Activated CD8-positive, alpha-beta memory T cell treated with anti-CD3 and anti-CD28 coated beads for 4 hours (primary cell): ENCODE measurements at places on chromosomes 7 and 10.

DNA sequence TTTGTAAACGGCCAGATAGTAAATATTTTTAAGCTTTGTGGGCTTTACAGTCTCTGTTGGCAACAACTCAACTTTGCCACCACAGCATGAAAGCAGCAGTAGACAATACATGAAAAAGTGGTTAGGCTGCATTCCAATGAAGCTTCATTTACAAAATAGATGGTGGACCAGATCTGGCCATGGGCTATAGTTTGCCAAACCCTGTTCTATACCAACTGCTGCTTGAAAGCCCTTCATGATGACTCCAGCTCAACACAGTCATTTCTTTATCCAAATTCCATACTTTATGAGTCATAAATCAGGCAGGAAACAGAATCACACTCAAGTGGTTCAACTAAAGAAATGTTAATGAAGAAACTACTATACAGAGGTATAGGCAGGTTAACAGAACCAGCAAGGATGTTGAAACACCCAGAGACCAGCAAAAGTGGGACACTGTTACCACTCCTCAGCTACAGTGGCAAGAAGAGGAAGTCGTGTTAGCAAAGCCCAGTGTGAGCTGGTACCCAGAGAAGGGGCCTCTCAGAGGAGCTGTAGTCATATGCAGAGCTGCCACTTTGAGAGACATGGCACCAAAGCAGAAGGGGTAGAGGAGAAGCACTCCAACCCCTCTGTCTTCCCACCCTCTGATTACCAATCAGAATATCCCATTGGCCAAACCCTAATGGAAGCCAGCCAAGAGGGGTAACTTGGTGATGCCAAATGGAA lies 72.5 kb downstream of the PRLHR start:
- no peak for DNase-seq

GRCh38 chr7:111516612-111517011 lies 45.7 kb downstream of the IMMP2L start:
- no peak for DNase-seq

DNA sequence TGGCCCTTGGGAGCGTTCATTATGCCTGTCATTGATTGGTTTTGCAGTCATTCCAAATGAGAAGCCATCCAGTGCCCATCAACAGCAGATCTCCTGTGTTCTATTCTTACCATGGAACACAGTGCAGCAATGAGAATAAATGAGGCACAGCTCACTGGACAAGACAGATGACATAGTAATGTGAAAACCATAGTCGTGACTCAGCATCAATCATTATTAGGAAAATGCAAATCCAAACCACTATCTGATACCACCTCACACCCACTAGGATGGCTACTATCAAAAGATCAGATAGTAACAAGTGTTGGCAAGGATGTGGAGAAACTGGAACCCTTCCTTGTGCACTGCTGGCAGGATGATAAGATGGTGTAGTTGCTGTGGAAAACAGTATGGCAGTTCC lies 144.7 kb downstream of the ARHGAP22 start:
- no peak for DNase-seq

DNA sequence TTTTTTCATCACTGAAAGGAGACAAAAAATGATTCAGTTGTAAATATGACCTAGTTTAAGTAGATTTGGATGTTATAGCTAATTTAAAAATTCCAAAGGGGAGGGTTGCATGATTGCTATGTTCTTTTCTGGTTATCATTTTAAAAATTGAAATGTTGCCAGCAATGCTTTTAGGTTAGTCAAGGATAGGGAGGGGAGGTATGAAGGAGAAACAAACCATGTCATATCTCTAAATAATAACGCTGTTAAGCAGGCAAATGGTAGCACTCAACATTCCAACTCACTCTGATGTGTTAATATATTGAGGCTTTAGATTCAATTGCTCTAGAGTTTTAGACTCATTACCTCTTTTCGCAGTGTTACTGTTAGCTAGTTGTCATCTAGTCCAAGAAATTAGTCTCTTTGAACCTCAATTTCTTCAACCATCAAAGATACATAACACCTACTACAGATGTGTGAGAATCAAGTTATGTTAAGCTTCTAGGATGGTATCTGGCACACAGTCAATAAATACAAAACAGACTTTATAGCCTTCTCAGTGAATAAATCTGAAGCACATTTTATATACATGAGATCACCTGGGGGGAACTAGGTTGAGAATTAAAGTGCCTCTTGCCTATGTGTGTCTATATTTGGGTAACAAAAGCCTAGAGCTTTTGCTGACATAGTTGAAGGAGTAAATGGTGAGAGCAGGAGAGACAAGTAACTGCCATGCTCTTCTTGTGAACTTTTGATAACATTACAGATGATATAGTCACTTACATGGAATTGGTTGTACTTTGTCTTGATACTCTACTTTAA lies 124.9 kb downstream of the CSTF2T start:
- DNase-seq: no peak

- no peak for DNase-seq
These were observed at the start of gene HKDC1 for GRCh38 chr10:69220041-69220451. TSS of gene HKDC1 (plus strand) at chr10:69220332. CDS start at chr10:69220436, 104 bp downstream.

GRCh38 chr10:94183666-94184264 lies 179.0 kb downstream of the NOC3L start:
- no peak for DNase-seq

- no peak for DNase-seq
These were observed 80.7 kb upstream of the WDR11 start for GRCh38 chr10:120770496-120770895.

DNA sequence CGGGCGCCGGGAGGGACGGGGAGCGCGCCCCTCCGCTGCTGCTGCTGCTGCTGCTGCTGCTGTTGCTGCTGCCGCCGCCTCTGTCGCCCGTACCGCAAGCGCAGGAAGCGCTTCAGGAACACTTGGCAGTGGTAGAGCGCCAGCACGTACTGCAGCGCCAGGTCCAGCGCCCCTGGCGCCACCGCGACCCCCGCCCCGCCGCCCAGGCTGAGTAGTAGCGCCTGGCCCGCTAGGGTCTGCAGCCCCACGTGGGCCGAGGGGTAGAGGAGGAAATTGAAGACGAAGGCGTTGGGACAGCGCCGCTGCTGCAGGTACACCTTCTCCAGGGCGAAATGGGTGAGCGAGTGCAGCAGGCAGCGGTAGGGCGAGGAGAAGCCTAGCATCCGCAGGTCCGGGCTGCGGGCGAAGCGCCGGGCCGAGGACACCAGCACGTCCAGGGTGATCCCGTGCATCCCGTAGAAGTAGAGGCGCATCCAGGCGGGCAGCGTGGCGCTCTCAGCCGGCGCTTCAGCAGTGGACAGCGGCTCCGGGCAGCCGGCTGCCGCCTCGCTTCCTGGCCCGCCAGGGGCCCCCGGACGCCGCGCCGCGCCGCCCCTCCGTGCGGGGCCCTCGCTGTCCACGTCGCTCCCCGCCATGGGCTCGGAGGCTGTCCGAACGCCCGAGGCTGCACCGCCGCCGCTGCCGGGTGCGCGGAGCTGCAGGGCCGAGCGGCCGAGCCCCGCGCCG lies at the start of gene TMEM229A:
TSS of gene TMEM229A (minus strand) at position 699 of the 726 bp plus-strand sequence. CDS start at position 635, 64 bp downstream.
- no peak for DNase-seq

GRCh38 chr7:27242154-27242553 lies 448 bp upstream of the EVX1 start:
- no peak for DNase-seq

DNA sequence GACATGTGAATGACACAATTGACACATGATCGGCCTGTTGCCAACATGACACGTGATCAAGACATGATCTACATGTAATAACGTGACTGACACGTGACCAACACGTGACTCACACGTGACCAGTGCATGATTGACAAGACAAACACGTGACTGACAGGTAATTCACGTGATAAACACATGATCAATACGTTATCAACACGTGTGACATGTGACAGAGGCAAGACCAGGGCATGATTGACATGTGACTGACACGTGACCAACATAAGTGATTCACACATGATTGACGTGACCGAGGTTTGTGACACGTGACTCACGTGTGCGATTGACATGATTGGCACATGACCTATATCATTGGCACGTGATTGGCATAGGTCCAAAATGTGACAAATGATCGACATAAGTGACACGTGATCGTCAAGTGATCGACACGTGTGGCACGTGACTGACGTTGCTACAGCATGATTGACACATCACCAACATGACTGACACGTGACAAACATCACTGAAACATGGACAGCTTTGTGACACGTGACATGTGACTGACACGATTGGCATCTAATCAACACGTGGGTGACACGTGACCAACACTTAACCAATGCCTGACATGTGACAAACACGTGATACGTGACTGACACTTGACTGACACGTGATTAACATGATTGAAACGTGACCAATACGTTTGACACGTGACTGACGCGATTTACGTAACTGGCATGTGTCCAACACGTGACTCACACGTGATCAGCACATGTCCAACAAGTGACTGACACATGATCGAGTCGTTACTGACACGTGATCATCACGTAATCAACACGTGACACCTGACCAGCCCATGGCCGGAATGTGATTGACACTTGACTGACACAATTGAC lies 23.0 kb downstream of the CRPPA start:
- no peak for DNase-seq

DNA sequence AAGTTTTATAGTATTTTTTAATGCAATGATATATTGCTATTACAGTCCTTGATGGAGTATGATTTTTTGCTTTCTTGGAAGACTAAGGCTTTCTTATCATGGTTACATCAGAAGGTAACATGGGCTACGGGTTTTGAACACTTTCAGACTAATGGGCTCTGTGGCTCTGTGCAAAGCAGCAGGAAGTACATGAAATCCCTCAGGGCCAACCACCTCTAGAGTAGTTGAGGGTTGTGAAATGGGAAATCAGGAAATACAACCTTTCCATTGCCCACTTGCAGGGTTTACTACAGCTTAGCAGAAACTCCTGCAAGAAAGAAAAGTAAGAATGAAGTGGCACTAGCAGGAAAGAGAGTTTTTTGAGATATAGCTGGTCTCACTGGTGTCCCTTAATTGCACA lies 853.5 kb downstream of the KCNMA1 start:
- DNase-seq: no peak

DNA sequence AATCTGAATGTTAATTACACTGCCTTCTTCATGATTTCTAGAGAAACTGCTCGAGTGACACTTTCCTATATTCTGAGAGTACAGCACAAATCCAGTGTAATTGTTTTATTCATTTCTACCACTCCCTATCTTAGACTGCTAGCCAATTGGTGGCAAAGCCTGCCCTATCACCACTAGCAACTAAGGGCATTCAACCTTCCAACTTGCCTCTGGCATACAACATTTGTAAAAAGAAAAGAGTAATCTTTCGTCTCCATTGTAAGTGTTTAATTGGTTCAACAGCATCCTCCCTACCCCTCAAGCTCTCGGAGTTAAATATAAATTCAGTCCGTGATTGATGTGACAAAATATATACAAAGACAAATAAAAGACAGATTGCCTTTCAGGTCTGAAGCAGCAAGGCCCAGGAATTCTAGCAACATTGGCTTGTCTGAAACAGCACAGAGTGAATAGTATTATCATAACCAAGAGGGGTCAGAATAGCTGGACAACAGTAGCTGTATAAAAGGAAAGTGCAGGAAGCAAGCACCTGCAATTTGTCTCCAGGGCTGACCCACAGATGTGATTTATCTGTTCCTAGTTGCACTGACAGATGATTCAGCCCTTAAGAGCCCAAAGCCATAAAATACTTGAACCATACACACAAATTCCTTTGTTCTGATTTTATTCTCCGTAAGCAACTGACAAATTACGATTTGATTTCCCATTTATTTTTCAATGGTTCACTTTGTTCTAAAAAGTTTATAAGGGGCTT lies 47.6 kb upstream of the ANKRD1 start:
- no peak for DNase-seq

DNA sequence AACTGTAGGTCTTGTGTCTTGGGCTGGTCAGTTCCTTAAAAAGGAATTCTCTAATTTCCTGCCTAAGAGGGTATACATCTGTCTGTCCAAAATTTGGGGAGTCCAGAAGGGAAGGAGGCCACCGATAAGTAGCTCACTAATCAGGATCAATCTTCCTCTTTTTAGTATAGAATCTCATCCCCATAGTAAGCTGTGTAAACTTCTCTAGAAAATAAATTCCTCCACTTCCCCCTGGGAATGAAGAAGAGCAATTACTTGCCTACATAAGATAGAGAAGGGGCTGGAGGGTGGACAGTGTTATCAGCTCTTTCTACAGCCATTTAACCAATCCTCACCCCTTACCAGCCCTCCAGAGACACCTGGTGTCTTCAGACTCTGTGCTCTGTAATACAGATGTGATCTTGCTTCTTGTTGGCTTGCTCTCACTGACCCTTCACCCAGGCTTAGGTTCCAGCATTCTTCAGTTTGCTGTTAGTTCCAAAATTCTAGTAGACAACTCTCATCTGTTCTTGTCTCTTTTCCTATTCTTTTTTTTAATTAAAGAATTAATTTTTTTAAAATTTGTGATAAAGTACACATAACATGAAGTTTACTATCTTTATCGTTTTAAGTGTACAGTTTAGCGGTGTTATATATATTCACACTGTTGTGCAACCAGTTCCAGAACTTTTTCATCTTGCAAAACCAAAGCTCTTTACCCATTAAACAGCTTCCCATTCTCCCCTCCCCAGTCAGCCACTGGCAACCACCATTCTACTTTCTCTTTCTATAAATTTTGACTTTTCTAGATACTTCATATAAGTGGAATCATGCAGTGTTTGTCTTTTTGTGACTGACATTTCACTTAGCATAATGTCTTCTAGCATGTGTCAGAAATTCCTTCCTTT lies 6.5 kb upstream of the PRKAR2B start:
- DNase-seq: no peak

DNA sequence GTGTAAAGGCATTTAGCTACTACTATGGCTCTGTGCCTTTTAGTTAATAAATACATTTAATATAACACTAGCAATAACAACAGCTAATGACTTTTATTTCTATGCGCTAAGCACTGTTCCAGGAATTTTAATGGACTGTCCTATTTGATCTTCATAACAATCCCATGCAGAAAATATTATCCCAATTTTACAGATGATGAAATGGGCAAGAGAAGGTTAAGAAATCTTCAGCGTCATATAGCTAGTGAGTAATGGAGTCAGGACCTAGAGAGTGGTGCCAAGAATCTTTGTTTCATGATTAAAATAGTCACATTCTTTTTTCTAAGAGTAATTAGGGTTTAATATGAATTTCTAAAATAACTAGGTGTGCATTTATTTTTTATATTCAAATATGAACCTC lies 32.4 kb downstream of the ACTA2 start:
- no peak for DNase-seq

DNA sequence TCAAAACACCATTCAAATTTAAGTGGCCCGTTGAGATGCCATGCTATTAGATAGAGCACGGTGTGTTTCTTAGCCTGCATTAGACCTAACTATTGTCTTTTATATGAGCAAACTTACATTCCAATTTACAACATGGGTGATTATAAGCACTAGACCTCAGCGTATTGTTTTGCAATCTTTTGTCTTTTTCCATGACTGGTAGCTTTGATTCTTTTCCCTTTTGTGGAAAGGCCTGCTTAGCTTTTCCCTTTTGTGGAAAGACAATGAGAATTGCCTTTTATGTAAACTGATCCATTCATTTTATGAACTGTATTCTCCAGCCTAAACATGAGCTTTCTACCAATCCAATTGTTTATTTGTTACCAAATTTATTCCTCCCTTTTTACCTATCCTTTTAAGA lies 823.1 kb downstream of the CCSER2 start:
- no peak for DNase-seq

- no peak for DNase-seq
These were observed 66.2 kb downstream of the LARP4B start for GRCh38 chr10:865257-865656.
